Testis (tissue), 5 donors: ENCODE measurements at places on chromosomes 11 and 22. TPM values are rescaled to one million over a fixed set of nuclear protein-coding genes. Genes with fewer than 3 reads are reported as not detected.

C11orf52 gene
- 1.6 TPM for polyA plus RNA-seq

INS gene
- polyA plus RNA-seq: not detected

CYP2R1 gene
- polyA plus RNA-seq: 50.8 TPM

MS4A4A gene
- 11.4 TPM for polyA plus RNA-seq

NCF4 gene
- polyA plus RNA-seq: 7.1 TPM

PHLDA2 gene
- 0.62 TPM for polyA plus RNA-seq

GCAT gene
- 21.4 TPM for polyA plus RNA-seq

TESMIN gene
- 127 TPM for polyA plus RNA-seq

ARHGAP8 gene
- 9.7 TPM for polyA plus RNA-seq

SLC5A4 gene
- polyA plus RNA-seq: 1.1 TPM
